ENCODE measurements at places on chromosomes 7 and 10. TPM values are rescaled to one million over a fixed set of nuclear protein-coding genes. Genes with fewer than 3 reads are reported as not detected.

Gene TMEM184A
- total RNA-seq: 7.7 TPM

Gene ADCY1
- 5.7 TPM for total RNA-seq

Gene PRPS1L1
- total RNA-seq: not detected

Gene SLC39A12
- 0.10 TPM for total RNA-seq

Gene SPOCK2
- total RNA-seq: 0.79 TPM

Data from skin of body (tissue), 3 donors.